ENCODE measurements at places on chromosomes 12 and 14. TPM values are rescaled to one million over a fixed set of nuclear protein-coding genes. Genes with fewer than 3 reads are reported as not detected.

RFLNA gene
- total RNA-seq: not detected

GLIPR1L2 gene
- not detected for total RNA-seq

PPTC7 gene
- 58.4 TPM for total RNA-seq

MYO1H gene
- not detected for total RNA-seq

TRIM9 gene
- 0.52 TPM for total RNA-seq

GOLT1B gene
- 41.1 TPM for total RNA-seq

DNA sequence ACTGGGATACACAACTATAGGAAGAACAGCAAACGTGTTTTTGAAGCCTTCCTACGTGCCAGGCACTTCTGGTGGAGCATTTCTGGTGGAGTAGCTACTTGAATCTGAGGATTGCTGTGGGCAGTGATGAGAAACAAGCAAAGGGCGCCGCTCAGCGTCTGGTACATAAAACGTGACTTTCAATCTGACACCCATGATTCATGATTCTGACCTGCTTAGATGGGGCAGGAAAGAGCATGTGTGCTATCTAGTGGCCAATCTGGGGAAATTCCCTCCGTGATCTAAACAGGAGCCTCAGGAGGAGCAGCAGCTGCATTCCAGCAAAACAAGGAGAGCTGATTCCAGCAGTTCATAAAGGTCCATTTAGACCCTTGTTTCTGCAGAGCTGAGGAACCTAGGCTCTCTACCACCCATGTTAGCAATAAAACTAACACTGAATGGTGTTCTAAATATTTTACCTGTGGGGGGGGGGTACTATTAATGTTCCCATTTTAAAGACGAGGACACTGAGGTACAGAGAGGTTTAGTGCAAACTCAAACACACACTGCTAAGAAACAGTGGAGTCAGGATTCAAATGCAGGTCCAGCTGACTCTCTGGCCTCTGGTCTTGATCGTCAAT lies 37.8 kb downstream of the PAH start:
- H3K27ac ChIP-seq: no peak overlapping the region
- H3K36me3 ChIP-seq: no peaks in the 10 kb centered on the region
- H3K4me3 ChIP-seq: no peak overlapping the region

DNA sequence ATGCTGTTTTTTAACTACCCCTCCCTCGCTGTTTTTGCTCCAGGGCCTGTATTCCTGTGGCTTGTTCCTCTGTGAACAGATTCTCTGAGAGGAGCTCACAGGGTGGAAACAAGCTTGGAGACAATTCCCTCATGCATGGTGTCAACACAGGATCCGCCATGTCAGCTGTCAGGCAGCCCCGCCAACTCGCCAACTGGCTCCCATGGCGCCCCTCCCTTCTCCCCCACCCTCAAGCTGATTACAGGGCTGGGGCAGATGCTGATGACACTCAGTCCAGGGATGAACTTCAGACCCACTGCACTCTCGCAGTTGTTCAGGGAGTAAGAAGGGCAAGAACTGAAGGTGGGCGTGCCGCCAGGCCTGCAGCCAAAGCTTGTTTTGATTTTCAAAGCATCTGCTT lies 229.9 kb downstream of the NTF3 start:
- H3K4me1 ChIP-seq: no peaks in the 10 kb centered on the region
- H3K36me3 ChIP-seq: no peaks in the 10 kb centered on the region
- H3K4me3 ChIP-seq: no peak overlapping the region
- H3K27ac ChIP-seq: no peak overlapping the region

- no peak overlapping the region for H3K4me3 ChIP-seq
- no peak for DNase-seq
Observed at GRCh38 chr12:52598966-52599365, 2.3 kb downstream of the KRT72 start.

- H3K4me1 ChIP-seq: peaks cover 17% of the 10 kb centered on the region
- DNase-seq: no peak
- no peak overlapping the region for H3K27ac ChIP-seq
- H3K4me3 ChIP-seq: no peak overlapping the region
- peaks cover 30% of the 10 kb centered on the region for H3K36me3 ChIP-seq
Observed at GRCh38 chr14:49934646-49935045, 41.8 kb downstream of the ARF6 start.

DNA sequence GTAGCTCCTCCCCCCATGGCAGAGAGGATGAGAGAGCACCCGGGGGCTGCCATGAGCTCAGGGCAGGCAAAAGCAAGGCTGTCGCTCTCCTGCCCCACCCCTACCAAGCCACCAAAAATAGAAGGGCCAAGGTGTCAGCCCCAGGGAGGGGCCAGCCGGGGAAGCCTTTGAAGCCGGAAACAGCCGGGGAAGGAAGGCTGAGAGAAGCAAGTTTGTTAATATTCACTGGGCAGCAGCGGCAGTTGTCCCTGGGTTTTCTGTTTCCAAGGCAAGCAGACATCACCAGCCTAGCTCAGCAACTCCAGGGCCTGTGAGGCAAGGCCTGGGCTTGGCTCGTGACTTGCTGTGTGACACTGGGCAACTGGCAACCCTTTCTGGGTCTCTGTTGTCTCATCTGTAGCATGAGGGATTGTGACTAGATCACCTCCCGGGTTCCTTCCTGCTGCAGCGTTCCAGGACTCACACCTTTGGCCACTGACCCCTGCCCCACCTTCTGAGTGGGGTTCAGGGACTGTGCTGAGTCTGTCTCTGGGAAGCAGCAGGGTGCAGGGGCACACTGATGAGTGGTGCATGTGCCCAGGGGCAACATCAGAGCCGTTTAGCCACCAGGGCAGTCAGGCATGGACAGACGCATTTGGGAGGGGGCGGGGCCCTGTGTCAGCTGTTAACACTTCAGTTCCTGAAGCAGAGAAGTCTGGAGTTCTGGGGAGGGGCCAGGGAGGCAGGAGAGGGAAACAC lies 24.3 kb downstream of the SYNDIG1L start:
- peaks cover 20% of the 10 kb centered on the region for H3K4me1 ChIP-seq
- no peaks in the 10 kb centered on the region for H3K36me3 ChIP-seq
- H3K27ac ChIP-seq: peak overlapping the region; percentile 82
- DNase-seq: peak; percentile 91
- peaks cover 17% of the 10 kb centered on the region for H3K27me3 ChIP-seq

DNA sequence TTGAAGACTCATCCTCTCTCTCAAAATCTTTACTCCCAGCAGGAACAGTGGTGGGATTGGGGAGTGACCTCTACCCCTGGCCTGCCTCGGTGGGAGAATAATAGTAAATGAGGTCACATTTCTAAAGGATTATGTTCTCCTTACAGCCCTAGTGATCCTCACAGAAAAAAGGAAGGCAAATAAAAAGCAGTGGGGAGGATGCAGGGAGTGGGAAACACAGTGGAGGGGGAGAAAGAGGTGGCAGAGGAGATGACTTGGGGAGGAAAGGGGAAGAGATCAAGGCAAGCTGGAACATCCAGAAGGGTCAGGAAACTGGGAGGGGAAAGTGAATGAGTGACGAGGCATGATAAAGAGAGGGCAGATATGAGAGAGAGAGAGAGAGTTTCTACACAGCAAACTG lies 8.3 kb upstream of the SYNDIG1L start:
- no peaks in the 10 kb centered on the region for H3K4me1 ChIP-seq
- no peaks in the 10 kb centered on the region for H3K36me3 ChIP-seq
- no peak overlapping the region for H3K27ac ChIP-seq
- H3K4me3 ChIP-seq: no peak overlapping the region
- no peak for DNase-seq

DNA sequence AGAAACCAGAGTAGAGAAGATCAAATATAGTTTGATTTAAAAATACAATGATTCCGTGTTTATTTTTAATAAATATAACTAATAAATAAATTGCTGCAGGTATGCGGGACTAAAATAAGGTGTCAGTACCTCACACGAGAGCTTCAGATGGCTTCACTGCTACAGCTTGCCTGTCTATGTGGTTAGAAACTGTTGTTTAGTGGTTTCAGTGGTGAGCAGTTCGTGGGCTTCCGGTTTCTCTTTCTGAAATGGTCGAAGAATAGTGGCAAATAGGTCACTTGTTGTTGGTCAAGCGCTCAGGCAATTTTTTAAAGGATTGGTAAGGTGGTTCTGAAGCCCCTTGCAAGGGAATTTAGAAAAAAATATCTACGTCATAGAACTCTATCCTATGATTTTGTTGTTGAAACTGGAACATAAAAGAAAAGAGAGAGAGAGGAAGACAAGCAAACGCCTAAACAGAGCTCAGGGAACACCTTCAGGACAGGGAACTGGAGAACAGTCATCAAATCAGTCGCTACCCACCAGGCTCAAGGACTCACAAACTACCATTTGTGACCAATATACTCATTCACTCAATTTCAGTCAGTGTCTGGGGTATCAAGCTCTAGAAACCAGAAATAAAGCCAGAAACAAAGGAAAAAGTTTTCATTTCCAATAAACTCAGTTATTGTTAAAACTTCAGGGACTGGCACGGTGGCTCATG lies 31.3 kb downstream of the GABARAPL1 start:
- H3K4me3 ChIP-seq: peak overlapping the region; percentile 69
- H3K27ac ChIP-seq: peak overlapping the region; percentile 16
- H3K27me3 ChIP-seq: peaks cover 52% of the 10 kb centered on the region
- peaks cover 9% of the 10 kb centered on the region for H3K4me1 ChIP-seq
- no peaks in the 10 kb centered on the region for H3K36me3 ChIP-seq
- peak; percentile 62 for DNase-seq

- H3K4me1 ChIP-seq: peaks cover 42% of the 10 kb centered on the region
- H3K4me3 ChIP-seq: no peak overlapping the region
- H3K27me3 ChIP-seq: no peaks in the 10 kb centered on the region
- H3K27ac ChIP-seq: peak overlapping the region; percentile 92
- no peak for DNase-seq
Observed at GRCh38 chr14:91300283-91300895, 55.9 kb upstream of the GPR68 start.

GRCh38 chr14:75011356-75011994 lies 8.8 kb downstream of the EIF2B2 start:
- H3K4me3 ChIP-seq: no peak overlapping the region
- H3K27ac ChIP-seq: peak overlapping the region; percentile 74
- peaks cover 74% of the 10 kb centered on the region for H3K36me3 ChIP-seq
- no peak for DNase-seq

- no peak for DNase-seq
- no peak overlapping the region for H3K27ac ChIP-seq
- peaks cover 4% of the 10 kb centered on the region for H3K36me3 ChIP-seq
Observed at GRCh38 chr12:133231001-133231400, 4.7 kb downstream of the ANHX start.

GRCh38 chr12:130871286-130872178 lies at the start of gene RAN:
Gene RAN (plus strand): TSS chr12:130872066. CDS start chr12:130872594, 528 bp downstream.
- peaks cover 40% of the 10 kb centered on the region for H3K36me3 ChIP-seq
- no peaks in the 10 kb centered on the region for H3K27me3 ChIP-seq
- peak within 1 kb of the TSS; percentile 98 for H3K27ac ChIP-seq
- H3K4me3 ChIP-seq: peak within 1 kb of the TSS; percentile 97
- H3K4me1 ChIP-seq: peaks cover 35% of the 10 kb centered on the region

DNA sequence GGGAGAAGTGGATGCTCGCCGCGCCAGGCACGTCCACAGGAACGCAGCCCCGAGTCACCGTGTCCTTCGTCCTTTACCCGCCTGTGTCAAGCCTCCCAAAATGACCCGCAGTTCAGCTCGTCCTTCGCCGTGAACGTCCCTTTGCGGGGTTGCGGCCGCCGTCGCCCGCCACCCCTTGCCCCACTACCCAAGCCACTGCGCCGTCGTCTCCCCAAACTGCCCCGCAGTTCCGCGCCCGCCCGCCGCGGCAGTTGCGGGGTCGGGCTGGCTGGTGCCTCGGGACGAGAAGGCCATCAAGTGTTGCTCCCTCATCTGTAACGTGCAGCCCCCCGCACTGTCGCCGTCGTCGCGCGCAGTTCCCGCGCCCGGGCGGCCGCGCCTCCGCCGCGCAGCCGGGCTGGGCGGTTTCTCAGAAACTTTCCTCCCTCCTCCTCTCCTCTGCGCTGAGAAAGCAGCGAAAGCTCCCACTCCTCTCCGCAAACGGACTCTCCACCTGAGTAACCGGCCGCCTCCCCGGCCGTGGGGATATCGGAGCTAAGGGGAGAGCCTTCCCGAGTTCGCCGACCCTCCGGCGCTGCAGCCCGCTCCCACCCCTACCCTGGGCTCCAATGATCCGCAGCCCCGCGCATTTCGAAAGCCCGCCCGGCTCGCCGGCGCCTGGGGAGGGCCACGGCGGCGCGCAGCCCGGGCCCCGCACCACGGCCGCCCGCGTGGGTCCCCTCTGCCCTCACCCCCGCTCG lies 6.7 kb downstream of the CDKN1B start:
- peak; percentile 85 for DNase-seq
- peak overlapping the region; percentile 97 for H3K27ac ChIP-seq
- H3K4me1 ChIP-seq: peaks cover 44% of the 10 kb centered on the region
- H3K4me3 ChIP-seq: peak overlapping the region; percentile 85

- H3K27ac ChIP-seq: no peak overlapping the region
- no peaks in the 10 kb centered on the region for H3K36me3 ChIP-seq
- H3K4me1 ChIP-seq: no peaks in the 10 kb centered on the region
- H3K4me3 ChIP-seq: no peak overlapping the region
- no peaks in the 10 kb centered on the region for H3K27me3 ChIP-seq
- no peak for DNase-seq
Observed at GRCh38 chr12:16260206-16260605, 17.3 kb downstream of the SLC15A5 start.

DNA sequence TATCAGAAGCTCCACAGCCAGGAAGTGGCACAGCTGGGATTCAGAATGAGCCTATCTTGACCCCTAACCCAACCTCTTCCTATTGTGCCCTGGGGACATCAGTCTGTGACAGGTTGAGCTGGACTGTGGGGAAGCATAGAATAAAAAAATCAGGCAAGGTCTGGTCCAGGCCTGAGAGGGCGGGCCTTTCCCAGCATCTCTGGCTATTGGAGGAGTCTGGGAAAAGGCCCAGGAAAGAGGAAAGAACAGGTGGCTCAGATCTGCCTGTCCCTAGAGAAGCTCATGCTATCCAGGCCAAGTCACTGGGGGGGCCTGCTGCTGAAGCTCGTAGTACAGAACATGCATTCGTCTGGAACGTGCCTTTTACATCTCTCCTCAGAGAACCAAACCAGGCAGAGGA lies 100.5 kb downstream of the PPM1H start:
- H3K4me1 ChIP-seq: no peaks in the 10 kb centered on the region
- no peak overlapping the region for H3K27ac ChIP-seq
- no peak for DNase-seq
- no peaks in the 10 kb centered on the region for H3K36me3 ChIP-seq

DNA sequence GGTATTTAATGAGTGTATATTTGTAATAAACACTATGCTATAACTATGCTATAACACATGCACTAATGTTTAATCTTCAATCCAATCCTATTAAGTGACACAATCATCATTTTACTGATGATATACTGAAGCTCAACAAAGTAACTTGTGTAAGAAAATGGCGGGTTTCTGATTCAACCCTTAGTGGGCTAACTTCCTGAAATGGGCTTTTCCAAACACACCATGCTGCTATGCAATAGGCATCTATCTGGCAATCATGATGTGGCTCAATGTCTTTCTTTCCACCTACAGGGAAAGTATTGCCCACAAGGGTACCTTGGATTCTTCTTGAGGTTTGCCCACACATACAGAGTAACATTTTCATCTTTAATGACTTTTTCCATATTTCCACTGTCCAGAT lies 48.3 kb downstream of the DNAI7 start:
- no peaks in the 10 kb centered on the region for H3K4me1 ChIP-seq
- H3K27me3 ChIP-seq: peaks cover 10% of the 10 kb centered on the region
- H3K4me3 ChIP-seq: no peak overlapping the region
- no peak overlapping the region for H3K27ac ChIP-seq
- no peak for DNase-seq

- no peaks in the 10 kb centered on the region for H3K36me3 ChIP-seq
- no peaks in the 10 kb centered on the region for H3K4me1 ChIP-seq
- H3K27me3 ChIP-seq: peaks cover 2% of the 10 kb centered on the region
- H3K4me3 ChIP-seq: no peak overlapping the region
- H3K27ac ChIP-seq: no peak overlapping the region
Observed at GRCh38 chr12:82886671-82887340, 200.1 kb downstream of the TMTC2 start.

- DNase-seq: no peak
- peaks cover 2% of the 10 kb centered on the region for H3K4me1 ChIP-seq
- peaks cover 26% of the 10 kb centered on the region for H3K36me3 ChIP-seq
- no peaks in the 10 kb centered on the region for H3K27me3 ChIP-seq
- H3K4me3 ChIP-seq: no peak overlapping the region
- no peak overlapping the region for H3K27ac ChIP-seq
Observed at GRCh38 chr12:53660041-53660440, 15.8 kb downstream of the ATP5MC2 start.

All from activated CD4-positive, alpha-beta T cell treated with anti-CD3 and anti-CD28 coated beads, Interleukin-2, amount 10 ng/mL, durations not matched to agents 24 days and 14 days (primary cell).